ENCODE measurements at places on chromosomes 5 and 9.
A peak's percentile ranks its signal among the peaks of the same experiment; 100 is the strongest.

- no peak for DNase-seq
These were observed 35.5 kb downstream of the CAMK4 start for GRCh38 chr5:111259636-111260035.

- DNase-seq = no peak
These were observed 48.9 kb downstream of the IL31RA start for GRCh38 chr5:55900068-55900467.

DNA sequence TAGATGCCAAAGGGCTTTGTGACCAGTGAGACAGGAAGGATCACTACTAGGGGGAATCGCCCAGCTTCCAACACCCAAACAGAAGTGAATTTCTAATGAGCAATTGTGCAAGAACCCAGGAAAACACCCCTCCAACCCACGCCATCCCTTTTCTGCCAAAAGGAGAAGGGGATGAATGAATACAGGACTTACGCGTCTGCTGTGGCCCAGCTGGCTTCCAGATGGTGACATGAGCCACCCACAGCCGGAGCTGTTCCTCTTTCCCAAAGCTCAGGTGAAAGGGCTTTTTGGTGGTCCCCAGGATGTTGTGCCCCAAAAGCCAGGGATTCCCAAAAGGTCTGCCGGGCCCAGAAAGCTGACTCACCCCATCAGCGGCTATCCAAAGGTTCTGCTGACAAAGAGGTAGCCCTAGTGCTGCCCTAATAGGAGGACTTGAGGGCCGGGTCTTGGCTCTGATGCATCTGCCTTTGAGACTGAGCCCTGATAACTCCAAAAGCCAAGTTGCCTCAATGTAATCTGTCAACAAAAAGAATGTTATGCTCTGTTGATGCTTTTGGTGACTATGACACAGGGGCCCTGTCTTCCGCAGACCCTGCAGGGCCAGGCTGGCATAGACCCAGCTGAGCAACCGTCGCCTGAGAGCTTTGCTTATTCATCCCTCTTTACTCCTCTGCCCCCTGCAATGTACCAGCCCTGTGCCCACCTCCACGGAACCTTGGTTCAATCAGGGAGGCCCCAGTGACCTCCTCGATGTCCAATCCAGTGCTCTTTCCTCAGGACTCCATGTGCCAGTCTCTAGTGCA lies 14.5 kb downstream of the GSN start:
- DNase-seq = no peak

DNA sequence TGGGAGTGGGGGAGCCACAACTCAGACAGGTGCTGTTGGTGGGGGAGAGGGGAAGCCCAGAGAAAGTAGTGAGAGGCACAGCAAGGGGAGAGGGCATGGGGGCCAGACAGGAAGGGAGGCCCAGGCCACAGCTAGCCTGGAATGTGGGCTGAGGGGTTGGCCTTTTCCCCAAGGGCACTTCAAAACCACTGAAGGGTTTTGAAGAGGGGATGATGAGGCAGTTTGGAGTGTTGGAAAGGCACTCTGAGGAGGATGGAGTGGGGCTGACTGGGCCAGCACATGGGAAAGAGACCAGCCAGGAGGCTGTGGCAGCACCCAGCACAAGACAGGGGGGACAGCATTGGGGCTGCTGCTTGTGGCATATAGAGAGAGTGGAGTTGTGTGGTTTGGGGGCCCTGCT lies 3.8 kb downstream of the PSD2 start:
- no peak for DNase-seq

DNA sequence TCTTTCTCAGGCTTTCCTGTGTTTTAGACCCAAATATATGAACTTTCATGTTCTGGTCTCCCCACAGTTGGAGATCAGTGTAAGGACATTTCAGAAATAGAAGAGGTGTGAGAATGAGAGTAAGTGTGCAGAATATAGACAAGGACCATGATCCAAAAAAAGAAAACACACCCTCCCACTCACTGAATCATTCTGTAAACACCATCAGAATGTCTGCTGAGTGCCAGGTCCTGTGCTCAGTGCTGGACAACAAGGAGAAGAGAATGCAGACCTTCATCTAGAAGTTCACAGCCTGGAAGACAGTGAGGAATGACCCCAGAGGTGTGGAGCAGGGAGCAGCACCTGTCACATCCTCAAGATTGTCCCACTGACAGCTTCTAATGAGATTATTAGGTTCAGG lies 19.1 kb upstream of the SH3RF2 start:
- no peak for DNase-seq

DNA sequence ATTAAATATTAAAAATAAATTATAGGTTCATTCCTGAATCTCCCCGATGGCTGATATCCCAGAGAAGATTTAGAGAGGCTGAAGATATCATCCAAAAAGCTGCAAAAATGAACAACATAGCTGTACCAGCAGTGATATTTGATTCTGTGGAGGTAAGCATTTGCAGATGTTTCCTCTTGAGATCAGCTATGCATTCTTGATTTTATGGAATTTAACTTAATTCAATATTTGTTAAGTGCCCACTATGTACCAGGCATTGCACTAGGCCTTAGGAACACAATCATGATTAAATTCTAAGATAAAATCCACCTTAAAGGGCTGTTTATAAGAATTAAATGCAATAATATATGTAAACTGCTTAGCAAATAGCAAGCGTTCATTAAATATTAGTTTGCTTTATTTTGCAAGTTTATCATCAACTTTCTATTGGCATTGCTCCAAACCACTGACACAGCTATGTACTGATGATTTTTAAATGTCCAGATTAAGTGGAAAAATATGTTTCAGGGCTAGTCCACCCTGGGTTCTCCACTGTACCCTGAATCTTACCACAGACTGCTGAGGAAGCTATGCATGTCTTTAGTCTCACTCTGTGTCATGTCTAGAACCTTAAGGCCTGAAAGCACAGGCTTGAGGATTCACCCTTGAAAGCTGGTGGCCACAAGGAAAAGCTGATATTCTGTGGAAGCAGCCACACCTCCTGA lies 33.2 kb downstream of the SLC22A4 start:
- no peak for DNase-seq

GRCh38 chr5:78300464-78301045 lies 6.1 kb upstream of the AP3B1 start:
- peak; percentile 16 for DNase-seq

DNA sequence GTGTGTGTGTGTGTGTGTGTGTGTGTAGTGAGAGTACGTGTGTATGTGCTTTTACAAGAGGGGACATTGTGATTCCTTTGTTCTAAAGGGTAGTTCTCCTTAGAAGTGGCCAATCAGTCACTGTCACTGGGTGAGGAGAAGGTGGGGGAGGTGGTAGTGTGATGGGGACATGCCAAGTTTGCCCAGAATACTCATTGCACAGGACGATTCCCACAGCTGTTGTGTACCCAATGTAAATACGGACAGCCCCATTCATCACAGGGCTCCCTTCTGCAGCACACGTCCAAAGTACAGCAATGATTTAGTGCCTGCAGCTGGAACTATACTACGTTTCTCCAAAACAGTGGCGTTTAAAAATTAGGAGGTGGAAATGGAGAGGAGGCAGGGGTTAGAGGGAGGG lies 287.8 kb downstream of the TLR4 start:
- no peak for DNase-seq

- DNase-seq = no peak
These were observed 232.2 kb upstream of the VLDLR start for GRCh38 chr9:2389404-2389803.

DNA sequence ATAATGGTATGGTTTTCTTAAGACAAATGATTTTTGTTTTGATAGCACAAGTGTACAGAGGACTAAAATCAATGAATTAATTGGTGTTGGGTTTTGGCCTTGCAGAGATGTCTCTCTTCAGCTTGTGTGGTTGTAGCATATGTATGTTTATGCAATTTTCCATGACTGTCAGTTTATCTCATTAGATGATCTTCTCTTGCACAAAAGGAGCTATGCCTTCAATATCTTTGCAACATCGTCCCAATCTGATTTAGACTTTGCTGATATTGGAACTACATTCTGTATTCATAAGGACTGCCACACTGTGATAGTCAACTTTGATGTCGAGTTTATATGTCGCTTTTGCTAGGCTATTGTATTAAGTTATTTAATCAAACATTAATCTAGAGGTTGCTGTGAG lies 140.0 kb upstream of the TAF11L2 start:
- DNase-seq = no peak

DNA sequence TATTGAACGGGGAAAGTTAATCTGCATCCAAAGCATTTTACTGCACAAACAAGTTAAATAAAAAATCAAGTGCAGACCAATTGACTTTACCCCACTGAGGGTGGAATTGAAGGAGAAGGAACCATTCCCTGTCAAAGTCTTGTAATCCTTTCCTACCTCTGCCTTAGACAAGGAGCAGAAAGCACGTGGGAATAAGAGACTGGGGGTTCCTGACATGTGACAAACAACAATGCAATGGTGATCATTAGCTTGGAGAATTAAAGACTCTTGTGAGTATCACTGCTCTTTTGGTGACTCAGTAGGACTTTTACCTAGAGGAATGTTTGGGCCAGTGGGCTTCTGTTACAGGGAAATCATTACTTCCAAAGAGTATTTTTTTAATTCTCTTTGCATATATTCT lies 779.5 kb downstream of the TLR4 start:
- DNase-seq = no peak

- DNase-seq = no peak
These were observed 97.4 kb upstream of the CLINT1 start for GRCh38 chr5:157956271-157956885.

GRCh38 chr9:136551401-136552116 lies 5.7 kb upstream of the NOTCH1 start:
- DNase-seq = no peak

DNA sequence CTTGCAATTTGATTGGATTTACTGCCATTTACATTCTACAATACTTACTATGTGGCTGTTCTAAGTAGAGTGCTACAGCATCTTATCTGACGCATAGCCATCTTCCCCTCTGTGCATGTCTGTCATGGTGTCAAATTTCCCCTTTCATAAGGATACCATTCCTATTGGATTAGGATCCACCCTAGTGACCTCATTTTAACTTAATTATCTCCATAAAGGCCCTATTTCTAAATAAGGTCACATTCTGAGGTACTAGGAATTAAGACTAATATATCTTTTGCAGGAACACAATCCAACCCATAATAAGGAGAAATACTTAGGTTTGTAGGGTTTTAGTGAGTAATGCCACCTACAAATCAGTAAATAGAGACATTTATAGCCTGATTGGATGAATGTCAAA lies 268.0 kb downstream of the ADAMTSL1 start:
- no peak for DNase-seq

GRCh38 chr9:91425271-91425670 lies 1.6 kb upstream of the NFIL3 start:
- DNase-seq = no peak

GRCh38 chr5:473551-474192 lies 30.7 kb downstream of the EXOC3 start:
- peak; percentile 23 for DNase-seq

DNA sequence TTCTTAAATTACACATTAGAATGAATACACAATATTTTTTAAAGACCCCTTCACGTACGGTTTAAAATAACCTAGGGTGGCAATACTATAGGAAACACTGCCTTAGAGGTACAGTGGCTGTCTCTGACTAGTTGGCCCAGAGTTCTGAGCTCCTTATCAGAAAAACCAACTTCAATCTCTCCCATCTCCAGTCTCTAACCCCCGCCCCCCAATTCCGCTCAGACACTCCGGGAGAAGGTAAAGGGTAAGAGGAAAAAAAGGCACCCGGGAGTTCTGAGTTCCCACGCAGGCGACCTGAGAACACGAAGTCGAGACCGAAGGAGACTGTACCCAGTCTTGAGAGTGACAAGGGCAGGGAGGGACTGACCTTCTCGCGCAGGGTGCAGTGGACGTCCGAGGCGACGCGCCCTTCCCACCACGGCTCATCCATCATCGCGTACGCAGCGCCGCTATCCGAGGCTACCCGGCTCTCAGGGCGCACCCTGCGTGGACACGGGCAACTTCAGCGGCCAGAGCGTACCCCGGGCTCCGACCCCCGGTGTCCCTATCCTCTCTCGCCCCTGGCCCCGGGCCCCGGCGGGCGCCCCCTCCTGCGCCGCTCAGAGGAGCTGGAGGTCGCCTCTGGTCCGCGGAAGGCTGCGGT lies 752 bp downstream of the CCNJL start:
- DNase-seq = no peak

DNA sequence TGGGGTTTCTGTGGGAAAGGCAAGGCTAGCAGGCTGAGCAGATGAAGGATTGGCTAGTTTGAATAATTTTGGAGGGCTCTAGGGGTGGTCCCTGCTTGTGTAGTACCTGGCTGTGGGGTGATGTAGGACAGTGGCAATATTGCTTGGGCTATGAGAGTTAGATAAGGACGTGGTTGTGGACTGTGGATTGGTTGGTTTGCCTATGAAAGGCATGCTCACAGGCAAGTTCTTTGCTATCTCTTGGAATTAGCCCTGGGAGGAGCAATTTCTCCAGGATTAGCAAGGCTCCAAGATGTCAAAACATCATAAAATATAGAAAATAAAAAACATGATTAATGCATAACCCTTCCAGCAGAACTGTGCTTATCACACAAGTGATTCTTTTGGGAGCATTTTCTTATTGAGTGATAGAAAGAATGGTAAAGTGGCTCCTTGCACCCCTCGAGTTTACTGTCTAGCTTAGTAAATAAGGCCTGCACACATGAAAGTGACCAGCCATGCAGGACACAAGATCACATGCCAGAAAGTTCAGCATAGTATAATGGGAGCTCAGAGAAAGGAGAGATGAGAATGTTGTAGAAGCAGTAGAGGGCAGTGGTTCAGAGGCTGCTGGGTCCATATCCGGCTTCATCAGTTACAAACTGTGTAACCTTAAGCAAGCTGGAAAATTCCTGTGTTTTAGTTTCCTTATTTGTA lies 13.8 kb downstream of the AOPEP start:
- DNase-seq = no peak

DNA sequence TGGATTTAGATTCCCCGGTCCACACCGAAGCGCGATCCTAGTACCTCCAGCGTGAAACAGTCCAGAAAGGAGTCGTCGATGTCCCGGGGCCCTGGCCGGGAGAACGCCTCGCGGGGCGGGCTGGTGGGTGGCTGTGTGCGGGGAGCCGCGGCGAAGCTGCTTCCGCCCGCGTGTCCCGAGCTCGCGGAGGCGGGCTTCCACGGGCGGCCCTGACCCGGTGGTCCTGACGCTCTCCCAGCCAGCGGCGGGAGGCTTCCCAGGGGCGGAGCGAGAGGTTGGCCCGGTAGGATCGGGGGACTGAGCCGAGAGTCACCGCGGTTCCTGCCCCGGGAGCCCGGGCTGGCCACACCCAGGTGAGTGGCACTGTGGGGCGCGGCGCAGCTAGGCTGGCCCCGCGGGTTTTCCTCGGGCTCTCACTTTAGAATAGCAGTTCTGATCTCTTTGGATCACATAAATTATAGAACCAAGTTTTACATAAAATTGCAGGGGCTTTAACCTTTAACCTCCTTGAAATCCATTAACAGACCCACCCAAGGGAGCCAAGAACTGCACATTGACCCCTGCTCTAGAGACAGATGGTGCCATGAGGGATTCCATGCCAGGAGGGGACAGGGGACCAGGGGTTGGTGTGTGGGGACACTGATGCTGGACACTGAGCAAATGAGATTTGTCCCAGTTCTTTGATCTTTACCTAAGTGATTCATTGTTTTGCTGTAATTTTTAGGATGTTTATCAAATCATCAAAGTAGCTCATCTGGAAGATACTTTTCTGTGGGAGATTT lies 29.2 kb upstream of the IL31RA start:
- no peak for DNase-seq

- DNase-seq = no peak
These were observed 54.8 kb upstream of the FBXL17 start for GRCh38 chr5:108436696-108437095.

Data from T-helper 1 cell (primary cell).